ENCODE measurements at places on chromosomes 4 and X.

- DNase-seq: no peak
Observed at GRCh38 chrX:118504581-118504980, 9.0 kb downstream of the DOCK11 start.

- no peak for DNase-seq
Observed at GRCh38 chr4:70239131-70239883, 3.1 kb upstream of the CSN3 start.

DNA sequence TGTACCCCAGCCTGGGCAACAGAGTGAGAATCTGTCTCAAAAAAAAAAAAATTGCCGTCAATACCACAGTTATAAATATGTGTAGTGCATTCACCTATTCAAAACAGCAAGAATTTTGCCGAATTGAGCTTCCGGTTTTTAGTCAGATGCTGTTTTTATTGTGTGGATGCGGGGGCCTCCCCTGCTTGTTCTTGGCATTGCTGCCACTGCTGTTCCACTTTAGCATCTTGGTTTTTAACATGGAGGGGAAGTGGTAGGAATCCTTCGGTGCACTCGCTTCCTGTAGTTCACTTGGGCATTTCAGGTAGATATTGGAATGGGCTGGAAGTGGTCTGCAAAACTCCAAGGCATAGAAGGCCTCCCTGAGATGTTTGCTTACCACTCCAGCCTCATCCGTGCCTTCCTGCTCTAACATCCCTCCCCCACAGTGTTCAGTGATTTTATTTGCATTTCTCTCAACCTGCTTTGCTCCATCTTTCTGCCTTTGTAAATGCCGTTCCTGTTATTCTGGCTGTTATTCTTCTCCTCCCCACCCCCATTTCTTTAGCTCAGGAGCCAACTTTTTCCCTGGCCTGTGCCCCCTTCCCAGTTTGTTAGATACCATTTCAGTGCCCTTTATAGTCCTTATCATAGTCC is 25.5 kb downstream of the MOB1B start:
- peak; percentile 1 for DNase-seq

- no peak for DNase-seq
Observed at GRCh38 chr4:155802190-155802959, 43.6 kb downstream of the GUCY1B1 start.

DNA sequence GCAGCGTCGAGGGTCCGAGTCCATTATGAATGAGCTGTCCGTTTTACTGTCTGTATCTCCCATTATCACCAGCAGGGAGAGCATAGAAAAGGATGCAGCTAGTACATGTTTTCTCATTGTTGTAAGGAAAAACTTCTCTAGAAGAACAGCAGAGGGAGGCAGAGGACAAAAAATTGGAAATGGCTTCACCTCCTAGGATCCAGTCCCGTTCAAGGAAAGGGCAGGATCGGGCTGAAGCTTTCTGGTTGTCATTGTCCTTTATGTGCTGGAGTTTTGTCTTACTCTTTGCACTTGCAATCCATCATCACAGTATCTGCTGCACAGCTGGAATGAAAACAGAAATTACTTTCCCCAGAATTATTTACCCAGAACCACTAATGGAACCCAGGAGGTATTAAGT is 14.7 kb downstream of the NDP start:
- DNase-seq: no peak

GRCh38 chr4:115310641-115311040 is 197.2 kb upstream of the NDST4 start:
- DNase-seq: no peak

GRCh38 chrX:39883666-39884065 is 214.1 kb downstream of the BCOR start:
- no peak for DNase-seq

DNA sequence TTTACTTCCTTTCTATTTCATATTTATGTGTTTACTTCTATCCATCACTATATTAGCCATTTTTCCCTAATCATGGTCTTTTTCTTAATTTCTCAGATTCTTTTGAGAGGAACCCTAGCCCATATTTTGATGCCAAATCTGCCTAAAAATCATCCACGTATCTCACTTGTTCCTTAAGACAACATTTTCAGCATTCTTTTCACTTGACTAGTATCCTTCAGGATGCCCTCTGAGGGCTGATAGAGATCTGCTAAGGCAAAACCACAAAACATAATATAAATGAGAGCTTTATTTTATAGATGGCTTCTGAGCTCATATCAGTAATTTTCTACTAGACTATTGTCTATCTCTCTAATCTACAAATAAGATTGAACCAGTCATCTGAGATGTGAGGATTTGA is 341.9 kb downstream of the GPM6A start:
- no peak for DNase-seq

DNA sequence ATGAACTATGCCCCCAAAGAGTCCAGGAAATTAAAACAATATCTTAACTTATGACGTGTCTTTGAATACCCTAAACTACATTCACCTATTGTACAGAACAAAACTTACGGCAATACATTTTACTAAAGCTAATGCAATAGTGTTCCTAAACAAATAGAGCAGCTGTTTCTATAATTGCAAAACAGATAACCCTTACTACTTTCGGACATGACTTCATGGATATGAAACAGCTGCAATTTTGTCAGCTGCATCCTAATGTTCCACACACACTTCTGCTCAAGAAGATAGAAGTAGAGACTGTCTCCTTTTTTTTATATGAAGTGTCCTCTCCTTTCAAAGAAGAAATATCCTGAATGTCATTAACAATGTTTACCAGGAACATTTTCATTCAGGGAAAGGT is 174.9 kb downstream of the ACTRT1 start:
- DNase-seq: no peak

DNA sequence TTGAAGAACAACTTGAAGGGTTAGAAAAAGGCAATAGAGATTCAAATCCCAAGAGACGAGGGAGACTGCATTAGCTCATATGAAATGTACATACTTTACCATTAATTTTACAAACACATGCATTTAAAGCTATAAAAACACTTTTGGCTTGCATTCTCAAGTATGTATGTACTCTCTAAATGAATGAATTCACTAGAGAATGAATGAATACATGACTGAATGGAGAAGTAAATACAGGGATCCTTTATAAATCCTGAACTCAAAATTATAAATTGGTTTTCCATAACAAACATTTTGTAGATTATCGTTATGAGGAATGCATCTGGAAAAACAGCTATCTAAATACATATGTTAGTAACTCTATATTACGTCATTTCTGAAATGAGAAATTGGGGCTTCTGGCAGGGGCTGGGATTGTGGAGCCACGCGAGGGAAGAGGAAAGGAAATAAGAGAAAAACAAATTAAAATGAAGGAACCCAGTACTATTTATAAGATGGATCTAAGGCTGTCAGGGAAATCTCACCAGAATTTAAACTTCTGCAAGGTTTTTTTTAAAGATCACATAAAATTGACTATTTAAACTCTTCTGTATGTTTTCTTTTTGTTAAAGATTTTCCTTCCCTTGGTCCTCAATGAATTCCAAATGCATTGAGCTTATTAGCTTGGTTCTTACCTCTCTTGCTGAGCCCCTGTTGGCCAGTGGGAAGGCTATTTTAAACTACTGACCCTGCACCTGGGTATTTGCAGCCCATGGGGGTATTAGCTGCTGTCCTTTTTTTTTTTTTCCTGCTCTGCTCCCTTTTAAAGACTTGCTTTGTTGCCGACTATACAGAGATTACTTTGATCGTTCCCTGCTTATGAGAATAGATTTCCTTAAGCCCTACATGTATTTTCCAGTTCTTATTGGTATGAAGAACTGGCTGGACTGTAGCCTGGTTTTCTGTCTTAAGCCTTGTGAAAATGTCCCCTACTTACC is 207.8 kb downstream of the ADGRL3 start:
- DNase-seq: no peak

Data from activated naive CD4-positive, alpha-beta T cell (primary cell).